ENCODE measurements at places on chromosomes 3 and 15.

DNA sequence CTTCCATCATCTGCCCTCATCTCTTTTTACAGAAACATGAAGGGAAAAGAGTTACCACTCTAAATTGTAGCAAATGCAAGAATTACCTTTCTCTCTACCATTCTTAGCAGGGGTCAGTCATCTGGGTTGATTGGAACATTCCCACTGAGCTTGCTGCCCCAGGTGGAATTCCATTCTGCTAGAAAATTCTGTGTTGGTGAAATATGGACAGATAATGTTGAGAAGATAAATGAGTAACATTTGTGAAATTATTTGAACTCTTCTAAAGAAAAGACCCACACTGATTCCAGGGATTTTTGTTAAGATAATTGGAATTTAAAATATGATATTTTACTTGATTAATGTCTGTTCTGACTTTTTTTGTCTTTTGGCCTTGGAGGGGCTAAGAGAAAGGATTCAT lies 11.0 kb upstream of the CPA3 start:
- DNase-seq, result no peak

GRCh38 chr3:68402235-68402918 lies 530.0 kb downstream of the TAFA4 start:
- DNase-seq, result no peak

DNA sequence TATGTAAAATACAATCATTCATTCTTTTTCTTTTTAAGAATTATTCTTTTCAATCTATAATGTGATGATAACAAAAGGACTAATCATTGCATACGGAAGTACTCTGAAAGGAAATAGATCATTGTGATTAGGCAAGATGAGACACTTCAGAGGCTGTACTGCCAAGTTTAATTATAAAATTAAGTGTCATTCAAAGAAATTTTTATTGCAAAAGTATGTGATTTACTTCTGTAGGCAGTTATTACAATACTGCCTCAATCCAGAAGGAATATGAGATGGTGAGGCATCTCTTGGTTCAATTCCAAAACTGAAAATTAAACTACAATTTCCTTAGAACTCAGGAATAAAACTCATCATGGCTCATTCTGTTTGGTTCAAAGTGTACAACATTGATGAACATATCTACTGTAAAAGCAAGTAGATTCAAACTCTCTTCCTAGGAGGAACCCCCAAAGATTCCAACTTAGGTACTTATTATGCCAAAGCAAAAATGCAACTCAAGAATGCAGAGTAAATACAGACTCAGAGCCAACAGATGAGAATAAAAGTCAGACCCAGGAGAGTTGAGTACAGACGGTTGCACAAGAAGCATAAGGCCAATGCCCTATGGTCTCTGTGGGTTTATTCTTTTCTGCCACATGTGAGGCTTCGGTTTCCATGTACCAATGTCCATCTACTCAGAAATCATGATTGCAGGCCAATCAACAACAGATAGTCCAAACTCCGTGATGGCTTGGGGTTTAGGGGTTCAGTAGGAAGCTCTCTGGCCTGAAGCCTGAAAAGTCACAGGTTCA lies 118.5 kb upstream of the WNT5A start:
- no peak for DNase-seq

DNA sequence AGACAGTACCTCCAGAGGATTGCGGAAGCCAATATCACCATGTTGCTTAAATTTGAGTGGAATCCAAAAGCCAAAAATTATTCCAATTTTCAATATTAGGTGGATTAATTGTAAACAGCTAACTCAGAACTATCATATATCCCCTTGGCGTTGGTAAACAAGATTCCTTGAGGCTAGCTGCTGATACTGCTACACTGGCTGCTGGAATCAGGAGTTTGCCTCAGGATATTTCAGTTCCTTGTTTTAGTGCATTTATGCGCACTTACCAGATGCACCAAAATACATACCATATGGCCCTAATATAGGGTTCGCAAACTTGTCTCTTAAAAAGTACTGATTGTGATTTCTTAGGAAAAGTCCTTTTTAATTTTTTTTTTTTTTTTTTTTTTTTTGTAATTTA lies 605.2 kb upstream of the NAALADL2 start:
- no peak for DNase-seq

DNA sequence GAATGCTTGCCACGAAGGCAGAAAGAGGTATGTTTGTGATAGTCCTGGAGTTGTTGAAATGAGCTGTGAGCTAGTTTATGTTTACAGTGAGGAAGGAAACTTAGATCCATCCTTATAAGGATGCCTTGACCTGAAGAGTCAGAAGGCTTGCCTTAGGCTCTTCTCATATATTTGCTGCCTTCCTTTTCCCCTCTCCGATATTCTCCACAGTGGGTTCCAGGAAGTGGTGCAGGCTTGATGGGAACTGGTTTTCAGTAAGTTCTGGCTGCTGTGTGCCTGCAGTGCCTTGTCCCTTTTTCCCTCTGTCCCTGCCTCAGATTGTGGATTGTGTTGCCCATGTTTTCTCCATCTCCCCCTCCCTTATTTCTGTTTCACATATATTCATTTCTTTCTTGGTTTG lies 287.3 kb upstream of the UBE2E1 start:
- DNase-seq, result peak; percentile 6

DNA sequence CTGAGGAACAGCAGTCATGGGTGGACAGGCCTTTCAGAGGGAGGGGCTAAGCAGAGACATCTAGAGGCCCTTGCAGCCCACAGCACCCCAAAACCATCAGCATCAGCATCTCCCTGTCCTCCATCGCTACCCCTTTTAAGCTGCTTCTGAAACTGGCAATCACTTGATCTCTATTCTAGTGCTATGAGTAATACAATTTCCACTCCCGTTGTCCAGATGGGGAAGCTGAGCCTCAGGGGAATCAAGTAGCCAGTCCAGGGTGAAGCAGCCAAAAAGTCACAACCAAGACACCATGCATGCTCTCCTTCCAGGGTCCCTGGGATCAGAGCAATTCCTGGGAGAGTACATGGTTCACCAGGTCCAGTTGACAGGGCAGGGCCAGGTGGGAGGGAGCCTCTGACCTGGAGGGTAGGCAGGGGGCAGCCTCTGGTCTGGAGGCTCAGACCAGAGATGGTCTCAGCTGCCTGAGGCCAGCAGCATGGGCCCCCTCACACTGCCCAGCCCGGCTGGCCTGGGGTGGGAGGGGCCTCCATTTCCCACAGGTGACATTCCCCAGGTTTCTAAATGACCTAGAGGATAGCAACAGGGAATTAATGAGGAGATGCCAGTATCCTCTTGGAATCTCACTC lies 30.0 kb downstream of the KLHL25 start:
- DNase-seq, result peak; percentile 59

GRCh38 chr3:3071136-3071535 lies 39.0 kb downstream of the IL5RA start:
- DNase-seq, result no peak

- no peak for DNase-seq
Observed at GRCh38 chr15:64532521-64533315, 72.3 kb downstream of the ZNF609 start.

GRCh38 chr3:8554696-8555095 lies 53.1 kb downstream of the LMCD1 start:
- no peak for DNase-seq

DNA sequence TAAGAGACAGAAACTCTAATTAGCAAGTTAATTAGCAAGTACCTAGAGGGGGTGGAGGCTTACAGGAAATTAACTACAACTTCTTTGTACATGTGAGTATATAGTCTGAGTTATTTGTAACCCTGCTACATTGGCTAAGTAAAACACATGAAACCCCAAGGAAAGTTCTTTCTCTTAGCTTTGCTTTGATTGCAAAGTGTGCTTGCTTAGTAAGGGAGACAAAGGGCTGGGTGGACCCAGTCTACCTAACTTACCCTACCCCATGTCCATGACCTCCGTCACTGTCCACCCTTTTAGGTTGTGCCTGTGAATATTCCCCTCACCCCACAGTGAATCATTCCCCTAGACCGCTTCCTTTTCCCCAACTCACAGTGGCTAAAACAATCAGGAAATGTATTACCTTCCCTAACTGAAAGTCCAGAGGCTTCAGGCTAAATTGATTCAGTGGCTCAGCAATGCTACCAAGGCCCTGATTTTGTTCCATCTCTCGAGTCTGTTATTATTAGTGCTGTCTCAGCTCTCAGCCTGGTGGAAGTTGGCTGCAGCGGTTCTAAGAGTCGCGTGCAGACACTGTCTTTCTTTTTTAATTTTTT lies 31.1 kb upstream of the RYR3 start:
- peak; percentile 83 for DNase-seq

GRCh38 chr15:88604381-88605188 lies 16.6 kb upstream of the AEN start:
- DNase-seq, result no peak

DNA sequence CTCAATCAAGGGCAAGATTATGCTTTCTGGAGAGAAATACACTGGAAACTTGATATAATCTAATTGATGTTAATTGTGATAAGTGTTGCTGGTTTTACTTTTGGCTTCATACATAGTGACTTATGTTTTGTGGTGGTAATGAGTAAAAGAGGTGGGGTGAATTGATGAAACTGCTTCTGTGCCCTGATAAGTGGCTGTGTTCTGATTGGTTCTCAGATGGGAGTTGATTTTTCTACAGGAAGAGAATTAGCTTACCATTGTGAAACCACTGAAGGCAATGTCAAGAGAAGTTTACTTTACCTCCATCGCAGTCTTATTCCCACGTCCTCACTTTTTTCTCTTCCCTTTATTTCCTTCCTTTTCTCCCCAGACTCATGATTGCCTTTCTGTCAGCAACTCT lies 23.8 kb downstream of the TMEM45A start:
- no peak for DNase-seq

GRCh38 chr3:171829841-171830517 lies 13.2 kb upstream of the TMEM212 start:
- DNase-seq, result peak; percentile 81

GRCh38 chr15:34933432-34933975 lies 36.0 kb downstream of the AQR start:
- DNase-seq, result no peak

DNA sequence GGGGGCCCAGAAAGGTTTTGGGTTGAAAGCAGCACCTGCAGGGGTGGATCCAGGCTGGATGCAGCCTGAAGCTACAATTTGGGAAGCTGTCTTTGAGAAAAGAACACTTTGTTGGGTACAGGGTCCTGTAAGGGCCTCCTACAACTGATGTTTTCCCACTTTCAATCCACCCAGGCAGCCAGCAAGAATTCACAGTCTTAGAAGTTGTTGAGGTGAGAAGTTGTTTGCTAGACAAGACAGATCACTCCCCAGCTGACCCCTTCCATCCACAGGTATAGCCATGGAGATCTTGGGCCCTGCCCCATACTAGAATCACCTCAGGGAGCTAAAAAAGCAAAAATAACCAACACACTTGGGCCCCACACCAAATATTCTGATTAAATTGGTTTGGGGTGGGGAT lies 10.3 kb upstream of the SMAD6 start:
- DNase-seq, result no peak

DNA sequence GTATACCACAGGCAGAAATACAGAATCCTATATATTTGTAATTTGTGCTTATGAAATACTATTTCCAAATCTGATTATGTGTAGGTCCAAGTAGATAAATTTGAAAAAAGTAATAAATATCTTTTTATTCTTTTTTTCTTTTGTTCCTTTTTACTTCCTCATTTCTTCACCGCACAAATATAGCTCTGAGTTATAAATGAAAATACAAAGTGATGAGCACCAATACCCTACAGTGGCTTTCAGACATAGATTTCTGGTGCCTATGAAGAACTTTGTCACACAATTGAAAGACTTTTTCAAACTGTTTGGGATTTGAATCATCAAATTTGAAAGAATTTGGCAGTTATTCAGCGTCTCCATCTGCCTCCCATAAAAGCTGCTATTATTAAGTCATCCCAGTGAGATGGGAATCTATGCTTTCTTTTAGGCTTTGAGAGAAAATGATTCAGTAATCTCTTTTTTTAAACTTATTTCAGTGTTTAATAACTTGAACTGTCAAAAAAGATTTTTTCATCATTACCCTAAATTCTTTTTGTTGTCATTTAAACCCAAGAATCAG lies 363.6 kb upstream of the GOLIM4 start:
- DNase-seq, result peak; percentile 23

GRCh38 chr15:29925227-29926082 lies 103.2 kb upstream of the TJP1 start:
- DNase-seq, result peak; percentile 72

GRCh38 chr3:4222574-4223175 lies 80.5 kb upstream of the SETMAR start:
- no peak for DNase-seq

- no peak for DNase-seq
Observed at GRCh38 chr3:137106612-137107240, 148.9 kb downstream of the IL20RB start.

GRCh38 chr15:81322676-81323253 lies 1.2 kb downstream of the STARD5 start:
- DNase-seq, result no peak

DNA sequence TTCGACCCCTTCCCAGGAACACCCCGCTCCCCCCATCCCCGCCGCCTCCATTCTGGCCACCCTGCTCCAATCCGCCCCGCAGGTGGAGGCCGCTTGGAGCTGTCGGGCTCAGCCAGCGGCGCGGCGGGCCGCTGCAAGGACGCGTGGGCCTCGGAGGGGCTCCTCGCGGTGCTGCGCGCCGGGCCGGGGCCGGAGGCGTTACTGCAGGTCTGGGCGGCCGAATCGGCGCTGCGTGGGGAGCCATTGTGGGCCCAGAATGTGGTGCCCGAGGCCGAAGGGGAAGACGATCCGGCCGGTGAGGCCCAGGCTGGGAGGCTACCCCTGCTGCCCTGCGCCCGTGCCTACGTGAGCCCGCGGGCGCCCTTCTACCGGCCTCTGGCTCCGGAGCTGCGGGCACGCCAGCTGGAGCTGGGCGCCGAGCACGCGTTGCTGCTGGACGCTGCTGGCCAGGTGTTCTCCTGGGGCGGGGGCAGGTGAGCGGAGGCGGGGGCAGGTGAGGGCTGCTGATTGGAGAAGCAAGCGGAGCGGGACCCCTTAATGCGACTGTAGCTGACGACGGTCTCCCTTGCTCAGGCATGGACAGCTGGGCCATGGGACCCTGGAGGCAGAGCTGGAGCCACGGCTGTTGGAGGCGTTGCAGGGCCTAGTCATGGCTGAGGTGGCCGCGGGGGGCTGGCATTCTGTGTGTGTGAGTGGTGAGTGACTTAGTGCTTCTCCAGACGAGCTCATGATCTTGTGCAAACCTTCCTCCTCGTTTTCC lies 2.5 kb downstream of the RCCD1 start:
- peak; percentile 61 for DNase-seq

- DNase-seq, result no peak
Observed at GRCh38 chr15:96303503-96304056, 26.9 kb upstream of the NR2F2 start.

- DNase-seq, result no peak
Observed at GRCh38 chr15:75727031-75727531, 14.4 kb upstream of the CSPG4 start.

- DNase-seq, result no peak
Observed at GRCh38 chr3:58000306-58001085, 7.7 kb upstream of the FLNB start.

DNA sequence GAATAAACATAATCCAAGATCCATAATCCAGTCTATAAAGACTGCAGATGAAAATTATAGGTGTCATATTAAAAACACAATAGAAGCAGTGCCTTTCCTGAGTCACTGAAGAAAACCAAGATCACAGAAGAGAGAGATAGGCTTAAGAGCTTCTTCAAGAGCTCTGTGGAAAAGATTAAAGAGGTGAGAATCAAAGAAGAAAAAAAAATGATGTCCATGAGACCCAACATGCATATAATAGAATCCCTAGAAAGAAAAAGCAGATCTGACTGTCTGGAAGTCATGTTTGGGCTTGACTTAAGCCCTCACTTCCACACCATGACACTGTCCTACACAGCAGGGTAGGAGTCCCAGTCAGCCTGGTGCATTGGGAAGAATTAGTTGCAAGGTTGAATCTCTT lies 205.6 kb upstream of the PROK2 start:
- no peak for DNase-seq

Measured in EH (cell line).